Muscle of arm (tissue), 14 donors: ENCODE measurements at places on chromosomes 2 and 18. TPM values are rescaled to one million over a fixed set of nuclear protein-coding genes. Genes with fewer than 3 reads are reported as not detected.

KCNJ3 gene
- polyA plus RNA-seq = 0.42 TPM

- no peak for DNase-seq
Measured at GRCh38 chr2:8595811-8596600, 85.8 kb upstream of the ID2 start.

DNA sequence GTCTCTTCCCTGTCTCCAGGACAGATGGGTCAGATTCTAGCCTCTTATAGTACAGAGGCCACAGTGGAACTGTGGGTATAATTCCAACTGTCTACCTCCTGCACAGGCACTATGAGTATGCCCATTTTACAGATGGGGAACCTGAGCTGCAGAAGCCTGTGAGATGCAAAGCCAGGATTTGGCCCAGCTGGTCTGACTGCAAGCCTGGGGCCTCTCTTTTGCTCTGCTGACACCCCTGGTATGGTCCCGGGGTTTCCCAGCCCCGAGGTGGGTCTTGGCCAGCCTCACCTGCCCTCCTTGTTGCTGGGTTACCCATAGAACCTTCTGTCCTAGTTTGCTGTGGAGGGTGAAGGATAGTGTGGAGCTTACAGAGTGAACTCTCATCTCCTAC is 9.8 kb downstream of the HS6ST1 start:
- no peak for DNase-seq

DLX1 gene
- polyA plus RNA-seq = 0.29 TPM

RAD51AP2 gene
- 0.15 TPM for polyA plus RNA-seq

DNA sequence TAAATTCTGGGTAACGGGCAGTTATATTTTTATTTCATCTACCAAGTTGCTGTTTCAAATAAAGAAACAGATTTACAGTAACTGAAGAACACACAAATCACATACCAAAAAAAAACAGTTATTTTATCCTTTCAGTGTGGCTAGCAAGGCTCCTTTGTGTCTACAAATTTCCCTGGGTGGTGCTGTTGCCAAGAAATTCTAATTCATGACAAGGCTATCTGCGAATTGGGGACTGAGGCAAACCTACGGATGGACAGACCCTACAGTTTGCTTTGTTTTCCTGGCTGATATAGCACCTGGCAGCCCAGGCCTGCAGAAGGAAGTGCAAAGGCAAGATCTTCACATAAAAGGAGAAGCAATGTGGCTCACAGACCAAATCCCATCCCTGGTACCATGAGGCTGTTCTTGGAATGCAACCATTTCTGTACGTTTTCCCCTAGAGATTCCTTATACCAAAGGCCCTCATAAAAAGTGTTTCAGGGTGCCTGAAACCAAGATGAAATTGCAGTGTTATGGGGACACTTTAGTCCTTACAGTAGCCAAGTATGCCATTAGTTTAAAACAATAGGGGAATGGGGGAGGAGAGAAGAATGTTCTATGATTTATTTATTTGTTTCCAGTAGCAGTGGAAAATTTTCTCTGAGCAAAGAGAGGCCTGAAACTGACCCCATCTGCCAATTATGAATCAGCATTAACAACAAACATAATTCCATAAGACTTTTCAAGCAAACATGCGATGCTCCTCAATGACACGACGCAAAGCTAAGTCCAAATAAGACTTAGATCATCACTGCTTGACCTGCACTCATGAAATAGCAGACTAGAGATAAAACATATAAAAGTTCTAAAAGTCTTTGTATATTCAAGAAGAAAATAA is 4.3 kb downstream of the KLF7 start:
- no peak for DNase-seq

AQP12A gene
- polyA plus RNA-seq = not detected

ZRANB3 gene
- 8.7 TPM for polyA plus RNA-seq

DNA sequence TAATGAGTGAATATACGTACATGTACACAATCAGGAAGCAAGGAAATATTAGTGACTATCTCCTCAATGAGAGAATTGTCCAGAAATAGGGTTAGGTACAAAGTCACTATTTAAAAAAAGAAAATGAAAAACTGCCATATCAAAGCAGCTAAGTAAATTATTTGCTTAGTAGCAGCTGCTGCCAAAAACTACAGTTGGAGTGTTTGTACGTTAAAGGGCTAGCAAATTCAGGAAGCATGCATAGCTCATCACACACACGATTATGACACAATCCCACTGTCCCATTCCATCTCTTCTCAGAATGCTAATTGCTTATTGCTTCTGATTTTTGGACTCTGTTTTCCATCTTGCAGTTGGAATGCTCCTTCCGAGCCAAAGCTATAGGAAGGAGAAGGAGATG is 2012.5 kb upstream of the LRRTM1 start:
- DNase-seq = no peak

DNA sequence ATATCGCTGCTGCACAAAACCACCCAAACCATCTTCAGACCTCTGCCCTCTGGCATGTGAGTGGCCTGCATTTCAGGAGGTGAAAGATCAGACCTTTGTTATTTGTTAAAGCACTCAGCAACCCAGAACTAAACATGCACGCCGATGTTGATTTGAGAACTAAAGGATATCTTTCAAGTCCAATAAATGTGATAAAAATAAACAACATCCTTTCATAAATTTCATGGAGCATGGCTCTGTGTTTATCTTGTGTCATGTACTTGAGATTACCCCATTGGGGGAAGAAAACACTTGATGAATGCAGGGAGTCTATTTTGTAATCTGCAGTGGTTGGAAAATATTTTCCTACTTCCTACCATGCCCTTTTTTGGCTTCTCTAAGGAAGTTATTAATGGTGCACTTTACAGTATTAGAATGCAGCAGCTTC is 70.8 kb upstream of the GATA6 start:
- no peak for DNase-seq

DNA sequence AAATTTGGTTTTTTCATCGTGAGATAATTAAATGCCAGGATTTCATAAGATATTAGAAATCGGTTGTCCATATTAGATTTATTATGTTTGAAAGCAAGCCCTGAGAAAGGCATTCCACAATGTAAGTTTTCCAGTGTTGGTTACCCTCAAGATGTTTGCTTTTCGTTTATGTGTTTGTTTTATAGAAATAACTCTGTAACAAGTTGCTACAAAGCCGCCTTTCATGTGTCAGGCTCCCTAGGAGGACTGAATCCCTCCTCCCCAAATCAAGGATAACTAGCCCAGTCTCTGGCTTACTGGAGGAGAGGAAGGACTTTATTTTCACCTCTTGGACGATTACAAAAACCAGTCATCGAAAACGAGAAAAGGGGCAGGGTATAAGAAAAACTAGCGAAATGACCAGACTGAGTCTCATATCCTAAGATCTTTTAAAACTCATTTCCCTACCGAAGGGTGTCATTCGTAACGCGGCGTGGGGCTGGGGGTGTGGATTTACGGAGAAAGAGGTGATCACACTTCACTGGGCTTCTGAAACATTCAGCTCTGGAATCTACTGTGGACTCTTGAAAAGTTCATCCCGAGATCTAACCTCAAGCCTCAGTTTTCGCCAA is 1.0 kb upstream of the PEX13 start:
- DNase-seq = no peak

GRCh38 chr2:189347540-189347939 is 93.7 kb upstream of the WDR75 start:
- peak; percentile 78 for DNase-seq

GRCh38 chr2:55530539-55531081 is 11.1 kb downstream of the CFAP36 start:
- DNase-seq = no peak

DNA sequence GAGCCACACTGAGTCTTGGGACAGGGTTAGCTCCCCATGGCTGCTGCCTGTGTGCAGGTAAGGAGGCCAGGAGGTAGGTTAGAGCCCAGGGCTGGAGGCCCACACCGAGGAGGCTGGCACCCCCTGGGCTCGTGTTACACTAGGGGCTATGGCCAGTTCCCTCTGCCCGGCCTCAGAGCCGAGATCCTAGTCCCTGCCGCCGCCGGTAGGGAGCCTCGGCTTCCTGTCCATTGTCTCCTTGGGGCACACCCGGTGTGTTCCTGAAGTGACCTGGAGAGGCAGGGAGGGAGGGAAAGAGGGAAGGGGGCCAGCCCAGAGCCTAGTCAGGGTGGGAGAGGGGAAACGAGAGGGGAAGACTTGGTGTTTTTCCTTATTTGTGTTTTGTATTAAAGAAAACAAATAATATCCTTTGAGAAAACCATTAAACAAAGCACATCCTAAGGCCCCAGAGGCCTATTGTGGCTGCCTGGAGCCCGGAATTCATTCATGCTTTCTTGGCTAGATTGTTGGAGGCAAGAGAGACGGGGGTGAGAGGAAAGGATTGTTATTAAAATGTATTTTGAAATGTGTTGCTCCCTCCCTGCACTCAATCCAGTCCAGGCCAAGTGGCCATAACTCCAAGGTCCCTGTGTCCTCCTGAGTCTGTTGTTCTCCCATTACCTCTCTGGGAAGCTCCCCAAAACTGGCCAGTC is 170.7 kb downstream of the CTIF start:
- no peak for DNase-seq

DNA sequence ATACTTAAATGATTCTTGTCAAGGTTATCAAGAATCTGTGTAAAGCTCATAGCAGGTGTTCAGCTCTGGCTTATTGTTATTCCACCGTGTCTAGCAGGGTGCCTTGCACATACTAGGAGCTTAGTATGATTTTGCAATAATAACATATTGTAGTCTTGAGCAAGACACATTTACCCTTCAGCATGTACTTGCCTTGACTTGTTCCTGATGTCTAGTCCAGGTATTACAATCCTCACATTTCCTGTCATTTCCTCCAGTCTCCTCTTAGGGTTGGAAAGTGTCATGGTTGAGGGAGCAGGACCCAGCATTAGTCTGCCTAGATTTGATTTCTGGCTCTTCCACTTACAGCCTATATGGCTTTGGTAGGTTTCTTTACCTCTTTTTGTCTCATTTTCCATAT is 246.1 kb downstream of the RAD51AP2 start:
- DNase-seq = no peak

- DNase-seq = no peak
Measured at GRCh38 chr2:109185821-109186570, 57.0 kb downstream of the SH3RF3 start.

SNORC gene
- 0.69 TPM for polyA plus RNA-seq

GRCh38 chr2:42123426-42123825 is 45.7 kb upstream of the EML4 start:
- DNase-seq = no peak

ASPRV1 gene
- polyA plus RNA-seq = 1.8 TPM

PLB1 gene
- polyA plus RNA-seq = 1.6 TPM

DNA sequence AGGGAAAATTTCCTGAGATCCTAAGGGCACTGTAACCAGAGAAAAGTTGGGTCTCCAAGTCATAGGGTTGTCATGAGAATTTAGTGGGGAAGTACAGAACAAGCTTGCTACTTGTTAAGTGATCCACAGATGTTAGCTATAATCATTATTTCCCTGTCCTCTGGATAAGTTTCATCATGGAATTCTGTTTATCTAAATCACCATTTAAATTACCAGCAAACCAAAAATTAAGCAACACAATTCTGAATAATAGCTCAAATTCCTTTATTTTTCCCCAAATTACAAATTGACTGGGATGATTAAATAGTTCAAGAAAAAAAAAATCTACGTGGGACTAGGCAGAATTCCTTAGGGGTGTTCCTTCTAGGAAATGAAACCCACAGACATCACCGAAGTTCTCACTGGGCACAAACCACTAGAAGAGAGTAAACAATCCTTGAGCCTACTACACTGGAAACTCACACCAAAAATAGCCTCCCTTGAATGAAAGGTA is 159.5 kb downstream of the COL6A3 start:
- no peak for DNase-seq

GRCh38 chr2:172945510-172945850 is 130.2 kb upstream of the MAP3K20 start:
- DNase-seq = no peak

ZBTB7C gene
- polyA plus RNA-seq = 4.2 TPM

DNA sequence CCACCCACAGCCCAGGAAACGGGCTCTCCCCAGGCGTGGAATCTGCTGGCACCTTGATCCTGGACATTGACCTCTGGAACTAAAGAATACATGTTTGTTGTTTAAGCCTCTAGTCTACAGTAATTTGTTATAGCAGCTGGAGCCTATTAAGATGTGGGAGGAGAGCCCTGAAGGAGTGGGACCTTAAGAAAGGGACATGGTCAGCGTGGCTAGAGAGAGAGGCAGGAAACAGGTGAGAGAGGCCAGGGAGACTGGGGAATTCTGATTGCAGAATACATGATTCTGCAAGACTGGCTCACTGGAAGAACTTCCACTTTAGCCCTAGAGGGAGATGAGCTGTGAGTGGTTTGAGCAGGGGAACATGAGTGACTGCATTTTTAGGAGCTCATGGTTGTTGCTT is 83.2 kb downstream of the CD8B2 start:
- DNase-seq = no peak

GRCh38 chr18:2874765-2875164 is 28.0 kb downstream of the EMILIN2 start:
- DNase-seq = no peak

GRCh38 chr2:197993830-197994229 is 189.4 kb downstream of the PLCL1 start:
- no peak for DNase-seq

GRCh38 chr2:99066075-99066958 is 75.2 kb upstream of the C2orf15 start:
- DNase-seq = no peak

IL37 gene
- not detected for polyA plus RNA-seq

DNA sequence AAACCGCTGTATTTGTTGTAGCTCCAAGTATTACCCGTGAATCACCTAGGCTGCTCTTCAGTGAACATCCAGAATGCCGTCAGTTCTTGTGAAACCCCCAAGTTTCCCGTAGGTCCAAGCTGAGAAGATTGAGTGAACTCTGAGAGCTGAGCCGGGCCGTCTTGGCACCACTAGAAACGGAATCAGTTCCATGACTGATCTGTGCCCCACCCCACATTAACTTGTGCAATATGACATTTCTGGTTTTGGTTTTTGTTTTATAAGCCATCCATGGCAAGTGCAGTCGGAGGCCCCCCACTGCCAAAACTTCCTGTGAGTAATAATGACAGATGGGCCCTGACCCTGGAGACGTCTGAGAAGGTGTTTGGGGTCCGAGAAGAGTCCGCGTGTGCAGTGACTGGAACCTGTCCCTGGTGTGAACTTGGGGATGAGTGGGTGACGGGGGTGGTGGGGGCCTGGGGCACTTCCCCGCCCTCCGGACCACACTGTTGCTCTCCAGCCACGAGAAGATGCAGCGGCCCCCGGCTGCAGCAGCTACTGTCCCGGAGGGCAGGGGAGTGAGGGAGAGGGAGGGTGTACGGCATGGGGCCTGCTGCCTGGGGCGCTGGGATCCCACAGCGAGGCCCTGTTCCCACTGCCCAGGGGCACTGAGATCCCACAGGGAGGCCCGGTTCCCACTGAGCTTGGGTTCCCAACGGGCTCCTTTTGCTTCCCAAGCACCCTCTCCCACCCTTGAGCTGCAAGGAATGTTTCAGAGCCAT is 26.5 kb downstream of the NFATC1 start:
- DNase-seq = no peak

SLC9A4 gene
- 0.18 TPM for polyA plus RNA-seq
